ENCODE measurements at places on chromosomes 5 and 9. TPM values are rescaled to one million over a fixed set of nuclear protein-coding genes. Genes with fewer than 3 reads are reported as not detected.

Gene OLFM1
- not detected for total RNA-seq

Gene GFRA3
- total RNA-seq, result 0.11 TPM

Gene PTGDS
- total RNA-seq, result not detected

Gene FST
- 0.18 TPM for total RNA-seq

- DNase-seq, result no peak
These were observed 157.9 kb upstream of the PANK3 start for GRCh38 chr5:168737066-168737465.

- DNase-seq, result no peak
These were observed 159.9 kb upstream of the WWC1 start for GRCh38 chr5:168131519-168131918.

Measured in activated naive CD4-positive, alpha-beta T cell treated with anti-CD3 and anti-CD28 coated beads, Interleukin-2, amount 50 U/mL, for 72 hours (primary cell).